ENCODE measurements at places on chromosomes 7 and 10.

DNA sequence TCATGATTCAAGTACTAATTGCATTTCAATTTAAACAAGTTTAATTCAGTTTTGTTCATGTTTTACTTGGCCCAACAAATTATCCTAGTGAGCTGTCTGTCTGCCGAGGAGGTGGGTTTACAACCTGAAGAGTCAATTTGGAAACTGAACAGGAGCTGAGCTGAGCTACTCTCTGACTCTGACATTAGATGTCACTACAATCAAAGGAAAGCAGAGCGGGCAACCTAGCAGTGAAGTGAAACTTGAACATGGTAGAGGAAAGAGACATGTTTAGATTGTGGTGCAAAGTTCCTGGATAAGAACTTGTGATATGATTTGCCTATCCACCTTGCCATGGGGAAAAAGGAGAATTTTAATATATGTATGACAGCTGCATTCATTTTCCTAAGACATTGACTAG is 9.6 kb upstream of the AGR3 start:
- DNase-seq = no peak

GRCh38 chr10:117365612-117366011 is 9.6 kb downstream of the PDZD8 start:
- DNase-seq = no peak

GRCh38 chr10:118692872-118693271 is 61.9 kb downstream of the CACUL1 start:
- DNase-seq = no peak

- DNase-seq = no peak
Measured at GRCh38 chr10:13327534-13327933, 20.6 kb downstream of the SEPHS1 start.

DNA sequence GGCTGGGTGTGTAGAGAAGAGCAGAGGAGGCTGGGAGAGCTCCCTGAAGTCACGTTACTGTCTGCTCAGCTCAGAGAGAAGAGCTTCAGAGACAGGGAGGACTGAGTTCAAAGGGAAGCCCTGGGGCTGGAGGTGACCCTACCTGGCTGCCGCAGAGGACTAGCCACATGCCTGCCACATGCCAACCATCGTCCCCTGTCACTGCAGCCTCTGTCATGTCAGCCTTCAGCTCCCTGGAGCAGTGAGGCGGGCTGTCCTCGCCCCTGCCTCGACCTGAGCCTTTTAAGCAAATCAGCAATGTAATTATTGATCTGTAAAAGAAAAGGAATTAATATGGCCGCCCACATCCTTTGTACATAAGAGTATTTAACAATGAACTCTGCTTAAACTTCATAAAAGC is 89.3 kb upstream of the RET start:
- no peak for DNase-seq

- DNase-seq = no peak
Measured at GRCh38 chr7:5694912-5695726, 86.3 kb downstream of the RNF216 start.

DNA sequence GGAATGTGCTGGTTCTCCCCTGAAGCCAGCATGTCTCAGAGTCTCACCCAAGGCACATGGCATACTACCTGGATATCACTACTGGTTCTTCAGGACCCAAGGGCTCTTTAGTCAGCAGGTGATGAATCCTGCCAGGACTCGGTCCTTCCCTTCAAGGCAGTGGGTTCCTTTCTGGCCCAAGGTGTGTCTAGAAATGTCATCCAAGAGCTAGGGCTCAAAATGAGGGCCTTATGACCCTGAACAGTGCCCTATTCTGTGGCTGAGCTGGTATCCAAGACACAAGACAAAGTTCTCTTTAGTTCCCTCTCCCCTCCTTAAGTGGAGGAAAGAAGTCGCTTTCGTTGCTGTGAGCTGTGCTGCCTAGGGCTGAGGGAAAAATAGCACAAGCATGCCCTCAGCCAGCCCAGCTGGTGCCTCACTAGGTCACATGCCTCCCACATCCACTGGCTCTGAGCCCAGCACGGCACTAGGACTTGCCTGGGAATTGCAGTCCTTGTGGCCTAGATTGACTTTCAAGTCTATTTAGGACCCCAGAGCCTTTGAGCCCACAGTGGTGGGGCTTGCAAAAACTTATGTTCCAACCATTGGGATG is 106.0 kb downstream of the BMS1 start:
- no peak for DNase-seq

DNA sequence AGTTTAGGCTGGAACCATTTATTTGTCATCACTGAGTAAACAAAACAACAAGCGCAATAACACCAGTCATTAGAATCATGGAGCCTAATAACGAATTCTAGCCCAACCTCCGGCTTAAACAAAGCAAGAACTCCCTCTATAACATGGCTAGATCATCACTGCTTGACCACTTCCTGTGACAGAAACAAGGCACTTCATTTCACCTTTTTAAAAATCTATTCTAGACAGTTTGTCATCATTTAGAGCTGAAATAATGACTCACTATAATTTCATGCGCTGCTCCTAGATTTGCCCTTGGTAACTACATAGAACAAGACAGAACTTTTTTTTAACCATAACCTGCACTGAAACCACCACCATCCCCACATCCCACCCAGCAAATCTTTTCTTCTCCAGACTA is 81.3 kb downstream of the OSBPL3 start:
- DNase-seq = no peak

- DNase-seq = no peak
Measured at GRCh38 chr7:32117837-32118236, 47.6 kb upstream of the PDE1C start.

GRCh38 chr10:119658274-119658673 is 7.1 kb downstream of the BAG3 start:
- DNase-seq = no peak

DNA sequence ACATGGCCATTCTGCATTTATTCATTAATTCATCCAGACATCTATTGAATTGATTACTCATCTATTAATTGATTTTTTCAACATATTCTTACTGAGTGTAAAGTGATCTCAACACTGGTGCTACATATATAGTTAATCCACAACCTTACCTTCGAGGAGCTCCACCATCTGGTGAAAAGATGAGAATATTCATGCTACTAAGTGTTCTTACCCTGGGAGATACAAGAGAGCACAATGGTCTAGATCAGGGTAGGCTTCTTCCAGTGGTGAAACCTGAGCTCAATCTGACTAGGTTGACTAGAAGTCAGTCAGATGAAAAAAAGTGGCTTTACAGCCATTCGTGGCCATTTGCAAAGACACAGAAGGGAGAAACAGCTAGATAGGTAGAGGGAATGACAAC is 507.4 kb downstream of the ANKRD7 start:
- no peak for DNase-seq

- no peak for DNase-seq
Measured at GRCh38 chr7:12567015-12567414, 3.5 kb upstream of the SCIN start.

GRCh38 chr10:60476451-60476850 is 86.8 kb upstream of the ANK3 start:
- no peak for DNase-seq

DNA sequence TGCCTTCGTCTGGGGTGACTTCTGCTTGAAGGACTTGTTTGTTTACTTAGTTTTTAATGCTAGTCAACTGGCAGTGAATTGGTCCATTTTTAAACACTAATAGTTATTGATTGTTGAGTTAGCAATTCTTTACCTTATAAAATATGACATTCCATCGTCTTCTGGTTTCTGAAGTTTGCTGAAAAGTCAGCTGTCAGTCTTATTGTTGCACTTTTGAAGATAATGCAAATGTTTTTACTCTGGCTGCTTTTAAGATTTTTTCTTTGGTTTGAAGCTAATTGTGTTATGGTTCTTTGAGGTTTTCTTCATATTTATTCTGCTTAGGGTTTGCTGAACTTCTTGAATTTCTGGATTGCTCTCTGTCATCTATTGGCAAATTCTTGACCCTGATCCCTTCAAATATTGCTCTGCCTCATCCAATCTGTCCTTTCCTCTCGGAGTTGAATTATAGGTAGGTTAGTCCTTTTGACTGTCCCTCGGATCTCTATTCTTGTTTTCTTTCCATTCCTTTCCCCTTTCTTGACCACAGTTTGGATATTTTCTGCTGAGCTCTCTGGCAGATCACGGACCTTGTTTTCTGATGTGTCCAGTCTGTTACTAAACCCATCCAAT is 24.2 kb downstream of the MGMT start:
- no peak for DNase-seq

DNA sequence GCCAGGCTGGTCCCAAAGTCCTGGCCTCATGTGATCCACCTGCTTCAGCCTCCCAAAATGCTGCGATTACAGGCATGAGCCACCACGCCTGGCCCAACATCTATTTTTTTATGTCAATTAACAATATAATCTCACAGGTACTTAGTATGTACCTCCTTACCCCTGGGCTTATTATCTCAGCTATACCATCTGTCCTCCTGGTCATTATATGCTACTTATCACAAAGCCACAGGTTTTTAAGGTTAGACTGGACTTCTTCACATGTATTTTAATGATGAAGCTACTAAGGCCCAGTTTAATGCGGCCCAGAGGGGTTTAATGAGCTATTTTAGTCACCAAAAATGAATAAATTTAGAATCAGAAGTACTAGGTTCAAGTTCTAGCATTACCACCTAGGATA is 3.4 kb downstream of the NSUN6 start:
- no peak for DNase-seq

DNA sequence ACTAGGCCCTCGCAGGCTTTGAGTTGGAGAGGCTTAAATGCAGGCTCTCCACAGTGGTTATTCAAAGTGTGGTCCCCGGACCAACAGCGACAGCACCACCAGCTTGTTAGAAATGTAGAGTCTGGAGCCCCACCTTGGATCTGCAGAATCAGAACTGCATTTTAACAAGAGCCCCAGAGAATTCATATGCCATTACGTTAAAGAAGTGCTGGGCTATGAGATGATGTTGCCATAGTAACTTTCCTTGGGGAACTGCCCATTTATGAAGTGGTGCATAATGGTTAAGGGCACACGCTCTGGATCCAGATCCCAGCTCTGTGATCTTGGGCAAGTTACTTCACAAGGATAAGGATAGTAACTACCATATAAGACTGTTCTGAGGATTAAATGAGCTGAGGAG is 48.9 kb downstream of the ZCCHC24 start:
- no peak for DNase-seq

GRCh38 chr7:117010375-117011133 is 57.3 kb downstream of the ST7 start:
- DNase-seq = no peak

DNA sequence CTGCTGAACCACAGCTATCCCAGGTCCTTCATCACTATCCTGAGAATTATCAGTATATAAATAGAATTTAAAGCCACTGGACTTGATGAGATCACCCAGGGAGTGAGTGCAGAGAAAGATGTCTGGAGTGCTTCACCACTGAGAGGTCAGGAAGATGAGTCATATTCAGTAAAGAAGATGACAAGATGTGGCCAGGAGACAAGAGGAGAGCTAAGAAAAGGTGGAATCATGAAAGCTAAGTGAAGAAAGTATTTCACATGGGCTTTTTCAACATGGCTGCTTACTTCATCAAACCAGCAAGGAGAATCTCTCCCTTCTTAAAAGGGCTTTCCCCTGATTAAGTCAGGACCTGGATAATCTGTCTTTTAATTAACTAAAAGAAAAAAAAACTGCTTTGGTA is 9.1 kb upstream of the PRKAR2B start:
- DNase-seq = no peak

DNA sequence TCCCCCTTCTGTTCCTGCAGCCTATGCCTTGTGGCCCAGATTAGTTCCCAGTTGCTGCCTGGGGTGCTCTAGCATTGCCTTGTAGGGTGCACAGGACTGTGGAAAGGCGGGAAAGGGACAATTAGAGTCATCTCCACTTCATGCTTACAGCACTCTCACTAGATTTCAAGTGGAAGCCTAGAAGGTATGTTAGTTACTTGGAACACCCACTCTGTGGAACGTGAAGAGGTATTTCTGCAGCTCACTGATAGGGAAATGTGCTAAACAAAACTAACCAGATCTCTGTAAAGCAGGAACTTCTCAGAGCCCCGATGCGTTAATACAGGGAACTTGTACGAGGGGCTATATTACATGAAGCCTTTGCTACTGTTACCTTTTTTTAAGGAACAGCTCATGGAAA is 19.4 kb downstream of the STMP1 start:
- no peak for DNase-seq

- DNase-seq = no peak
Measured at GRCh38 chr10:90032519-90032918, 331.1 kb downstream of the KIF20B start.

GRCh38 chr7:80298201-80298600 is 163.6 kb downstream of the GNAI1 start:
- no peak for DNase-seq

GRCh38 chr7:159204664-159205063 is 60.0 kb upstream of the VIPR2 start:
- no peak for DNase-seq

DNA sequence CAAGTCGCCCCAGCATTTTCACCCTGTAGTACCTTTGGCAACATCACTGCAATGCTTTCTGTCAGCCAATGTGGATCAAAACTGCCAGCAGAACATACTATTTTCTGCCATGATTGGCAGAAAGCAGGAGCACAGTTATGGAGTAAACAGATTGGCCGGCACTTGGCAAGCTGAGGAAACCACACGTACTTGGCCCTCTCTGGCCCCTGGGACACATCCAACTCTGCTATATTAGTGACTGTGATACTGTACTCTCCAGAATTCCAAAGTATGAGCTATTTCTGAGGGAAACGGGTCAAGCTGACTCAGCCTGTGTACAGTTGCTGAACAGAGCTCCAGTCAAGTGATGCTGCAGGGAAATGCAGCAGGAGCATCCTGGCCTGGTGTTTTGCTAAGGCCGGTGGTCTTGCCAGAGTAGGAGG is 39.8 kb upstream of the LANCL2 start:
- peak; percentile 19 for DNase-seq

GRCh38 chr7:94182721-94183120 is 178.6 kb upstream of the BET1 start:
- no peak for DNase-seq

DNA sequence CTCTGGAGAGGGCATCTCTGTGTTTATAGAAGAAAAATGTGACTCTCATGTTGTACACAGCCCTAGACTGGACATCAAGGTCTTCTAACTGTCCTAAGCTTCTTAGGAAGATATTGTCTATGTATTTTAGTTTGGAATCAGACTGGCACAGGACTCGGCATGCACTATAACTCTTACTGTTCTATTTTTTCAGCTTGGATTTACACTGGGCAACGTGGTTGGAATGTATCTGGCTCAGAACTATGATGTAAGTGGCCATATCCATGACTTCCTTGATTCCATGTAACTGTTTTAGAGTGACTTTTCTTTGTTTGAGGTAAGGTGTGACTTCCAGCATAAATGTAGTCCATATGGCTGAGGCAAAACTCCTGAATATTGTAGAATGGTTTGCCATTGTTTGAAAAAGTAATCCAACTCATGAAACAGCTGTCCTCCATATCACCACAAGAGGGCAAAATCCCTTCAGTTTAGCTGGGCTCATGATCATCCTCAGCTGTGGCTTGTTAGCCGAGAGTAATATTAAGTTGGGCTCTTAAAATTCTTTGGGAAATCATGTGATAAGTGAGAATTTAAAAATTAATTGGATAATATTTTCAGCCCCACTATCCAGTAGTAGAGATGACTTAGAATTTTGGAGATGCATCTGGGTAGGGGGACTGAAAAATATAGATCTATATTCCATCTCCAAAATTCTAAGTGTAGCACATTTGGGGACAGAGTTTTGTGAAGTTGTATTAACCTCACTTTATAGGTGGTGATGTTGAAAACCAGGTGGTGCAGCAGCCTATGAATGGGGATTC is 10.4 kb downstream of the STMP1 start:
- peak; percentile 45 for DNase-seq
